Activated T-helper 1 cell treated with anti-CD3 and anti-CD28 coated beads, Interleukin-12 subunit alpha, Interleukin-12 subunit beta, Interleukin-2, Interleukin-4 antibody, amounts not matched to agents 30 ng/mL and 10 ng/mL and 1 ng/mL, durations not matched to agents 14 hours and 24 hours and 36 hours (primary cell): ENCODE measurements at places on chromosomes 11 and 22. TPM values are rescaled to one million over a fixed set of nuclear protein-coding genes. Genes with fewer than 3 reads are reported as not detected.

- H3K27me3 ChIP-seq, result peaks cover 4% of the 10 kb centered on the region
- no peaks in the 10 kb centered on the region for H3K4me1 ChIP-seq
- no peak for DNase-seq
- H3K36me3 ChIP-seq, result peaks cover 2% of the 10 kb centered on the region
These were observed 92.8 kb upstream of the LINC01488 start for GRCh38 chr11:69388661-69389060.

BEST1 gene
- 0.29 TPM in 1 of 2 replicates, not detected in the other for total RNA-seq

SART1 gene
- 110 TPM in 2 replicates for total RNA-seq

GRCh38 chr11:101862391-101863233, 52.2 kb upstream of the CEP126 start:
- no peaks in the 10 kb centered on the region for H3K36me3 ChIP-seq
- no peaks in the 10 kb centered on the region for H3K4me1 ChIP-seq
- no peaks in the 10 kb centered on the region for H3K27me3 ChIP-seq
- no peak overlapping the region for H3K27ac ChIP-seq

- no peak for DNase-seq
- H3K4me3 ChIP-seq, result no peak overlapping the region
- H3K36me3 ChIP-seq, result peaks cover 42% of the 10 kb centered on the region
- H3K27me3 ChIP-seq, result no peaks in the 10 kb centered on the region
These were observed 10.9 kb downstream of the MTCH2 start for GRCh38 chr11:47631473-47631872.
